Pancreas (tissue), 10 donors: ENCODE measurements at places on chromosomes 5 and 9. TPM values are rescaled to one million over a fixed set of nuclear protein-coding genes. Genes with fewer than 3 reads are reported as not detected.

- no peak for DNase-seq
These were observed 421.1 kb upstream of the FTMT start for GRCh38 chr5:121430538-121430937.

DNA sequence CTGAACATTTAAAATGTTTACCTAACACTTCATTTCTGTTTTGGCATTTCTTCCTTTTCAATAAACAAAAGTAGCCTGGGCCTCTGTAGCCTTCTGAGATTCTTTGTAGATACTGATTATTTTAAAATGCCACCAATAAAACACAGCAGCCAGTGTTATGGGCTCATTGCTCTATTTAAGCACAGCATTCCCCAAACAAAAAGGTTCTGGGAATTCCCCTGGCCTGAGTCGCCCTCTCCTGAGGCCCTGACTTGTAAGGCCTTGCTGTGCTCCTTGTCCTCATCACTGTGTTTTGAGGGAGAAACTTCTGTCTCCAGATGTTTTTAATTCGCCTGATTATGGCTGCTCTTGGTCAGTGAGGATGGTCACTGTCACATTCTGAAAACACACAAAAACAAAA, 33.0 kb upstream of the CTXN3 start:
- no peak for DNase-seq

DNA sequence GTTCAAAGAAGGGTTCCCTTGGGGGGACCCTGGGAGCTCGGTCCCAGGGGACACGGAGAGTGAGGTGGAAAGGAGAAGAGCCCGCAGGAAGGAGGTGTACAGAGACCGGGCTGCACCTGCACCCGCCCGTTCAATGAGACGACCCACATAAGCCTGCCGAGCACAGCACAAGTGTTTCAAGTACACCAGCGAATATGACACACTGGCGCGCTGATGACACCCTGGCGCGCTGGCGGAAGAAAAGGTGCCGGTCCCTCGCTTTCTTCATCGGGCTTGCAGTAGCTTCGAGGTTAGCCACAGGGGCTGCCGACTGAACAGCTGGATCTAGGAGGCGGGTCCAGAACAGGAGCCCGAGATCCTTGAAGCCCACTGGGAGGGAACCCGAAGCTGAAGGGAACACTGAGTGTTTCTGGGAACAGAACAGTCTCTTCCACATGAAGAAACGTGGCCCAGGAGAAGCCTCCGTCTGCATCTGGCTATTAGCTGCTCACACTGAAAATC, 1.4 kb downstream of the TBC1D9B start:
- DNase-seq = no peak

- DNase-seq = no peak
These were observed 140.8 kb downstream of the BARX1 start for GRCh38 chr9:93814077-93814956.

GRCh38 chr9:104843644-104844240, 79.8 kb downstream of the NIPSNAP3B start:
- no peak for DNase-seq

GRCh38 chr5:751496-751895, 33.0 kb downstream of the ZDHHC11B start:
- peak; percentile 6 for DNase-seq

- DNase-seq = no peak
These were observed 6.9 kb downstream of the PLPP7 start for GRCh38 chr9:131296460-131296859.

DNA sequence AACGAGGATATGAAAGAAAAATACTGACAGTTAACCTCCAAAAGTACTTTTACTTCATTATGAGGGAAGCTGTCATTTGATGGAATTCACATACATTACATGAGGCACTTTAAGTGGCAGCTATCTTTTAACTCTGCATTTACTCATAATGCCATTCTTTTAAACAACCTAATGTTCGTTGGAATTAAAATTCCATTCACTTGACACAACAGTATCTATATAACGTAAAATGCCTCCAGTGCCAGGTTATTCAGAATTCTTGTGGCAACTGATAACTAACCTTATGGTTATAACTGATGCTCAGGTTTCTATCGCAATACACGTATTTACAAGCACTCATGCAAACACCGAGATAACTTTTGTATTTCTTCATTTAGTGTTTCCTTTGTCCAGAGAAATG, 376.9 kb upstream of the GRAMD2B start:
- DNase-seq = no peak

DNA sequence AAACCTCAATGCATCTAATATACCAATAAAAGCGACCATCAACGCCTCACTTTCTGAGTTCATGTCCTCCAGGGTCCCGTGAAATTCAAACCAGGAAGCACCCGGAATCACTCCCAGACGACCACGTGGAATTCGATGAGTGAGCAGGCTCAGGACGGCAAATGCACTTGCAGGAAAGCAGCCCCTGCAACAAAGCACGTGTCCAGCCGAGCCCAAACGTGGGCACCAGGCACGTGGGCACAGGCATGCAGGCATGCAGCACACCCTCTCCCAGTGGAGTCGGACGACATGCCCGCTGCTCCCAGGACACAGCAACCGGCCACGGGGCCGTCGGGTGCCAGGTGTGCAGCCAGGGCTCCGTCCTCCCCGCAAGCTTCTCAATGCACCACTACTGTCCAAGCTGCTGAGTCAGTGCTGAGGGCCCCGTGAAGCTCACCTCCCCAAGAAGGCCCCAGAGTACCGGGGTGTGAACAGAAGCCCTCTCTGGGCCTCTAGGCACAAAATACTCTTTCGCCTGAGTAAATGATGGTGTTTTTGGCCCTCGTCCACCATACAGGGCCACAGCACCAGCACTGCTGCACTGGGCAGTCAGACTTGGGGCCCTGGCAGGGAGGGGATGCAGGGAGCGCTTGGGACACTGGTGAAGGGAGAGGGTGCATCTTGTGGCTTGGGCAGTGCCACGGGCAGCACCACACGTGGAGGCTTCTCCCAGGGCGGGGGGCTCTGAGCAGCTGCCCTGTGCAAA, 87.6 kb downstream of the VAV2 start:
- DNase-seq = no peak

DNA sequence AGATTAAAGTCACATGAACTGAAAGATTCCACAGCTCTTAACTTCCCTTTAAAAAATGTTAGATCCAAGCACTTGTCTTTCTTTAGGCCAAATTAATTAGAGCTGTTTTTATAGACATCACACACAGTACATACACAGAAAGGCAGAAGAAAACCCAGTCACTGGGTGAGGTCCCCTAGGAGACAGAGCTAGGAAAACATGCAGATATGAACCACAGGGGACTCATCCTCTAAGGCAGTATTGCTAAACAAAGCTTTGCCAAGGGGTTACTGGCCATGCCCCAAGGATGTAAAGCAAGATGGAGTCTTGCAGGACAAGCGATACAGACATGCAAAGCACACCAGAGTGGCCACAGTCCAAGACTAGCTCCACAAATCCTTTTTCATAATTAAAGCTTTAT, 227.0 kb downstream of the SEMA6A start:
- no peak for DNase-seq

DNA sequence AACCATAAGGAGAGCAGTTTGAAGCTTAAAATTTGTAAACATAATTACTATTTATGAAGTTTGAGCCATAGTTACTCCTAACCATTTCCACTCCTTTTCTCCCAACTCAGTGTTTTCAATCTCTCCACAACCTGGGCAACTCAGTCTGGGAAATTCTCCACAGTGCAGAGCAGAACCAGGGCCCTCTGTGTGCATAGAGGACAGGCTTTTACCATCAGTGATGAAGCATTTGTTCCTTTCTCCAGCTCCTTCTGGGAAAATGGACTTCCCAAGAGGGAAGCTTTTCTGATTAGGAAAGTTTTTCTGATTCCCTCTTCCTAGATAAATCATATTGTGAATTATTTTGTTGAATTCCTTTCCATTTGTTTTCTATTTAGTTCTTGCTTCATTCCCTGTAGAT, 132.3 kb upstream of the MPDZ start:
- DNase-seq = no peak

DNA sequence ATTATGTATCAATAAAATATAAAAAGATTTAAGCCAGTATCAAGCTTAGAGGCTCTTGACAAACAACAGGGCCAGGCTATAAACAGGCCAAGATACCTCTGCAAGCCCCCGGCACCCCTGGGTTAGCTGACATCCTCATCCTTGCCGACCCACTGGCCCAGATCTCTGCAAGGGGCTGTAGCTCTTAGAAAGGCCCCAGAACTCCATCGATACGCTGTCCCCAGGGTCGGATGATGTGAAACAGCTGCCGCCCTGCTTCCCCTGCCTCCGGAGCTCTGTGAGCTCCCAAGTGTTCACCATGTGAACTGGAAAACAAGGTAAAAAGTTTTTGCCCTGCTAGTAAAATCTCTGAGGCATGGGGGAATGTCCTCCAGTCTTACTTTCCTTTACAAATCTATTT, 20.1 kb downstream of the SH3PXD2B start:
- no peak for DNase-seq

DNA sequence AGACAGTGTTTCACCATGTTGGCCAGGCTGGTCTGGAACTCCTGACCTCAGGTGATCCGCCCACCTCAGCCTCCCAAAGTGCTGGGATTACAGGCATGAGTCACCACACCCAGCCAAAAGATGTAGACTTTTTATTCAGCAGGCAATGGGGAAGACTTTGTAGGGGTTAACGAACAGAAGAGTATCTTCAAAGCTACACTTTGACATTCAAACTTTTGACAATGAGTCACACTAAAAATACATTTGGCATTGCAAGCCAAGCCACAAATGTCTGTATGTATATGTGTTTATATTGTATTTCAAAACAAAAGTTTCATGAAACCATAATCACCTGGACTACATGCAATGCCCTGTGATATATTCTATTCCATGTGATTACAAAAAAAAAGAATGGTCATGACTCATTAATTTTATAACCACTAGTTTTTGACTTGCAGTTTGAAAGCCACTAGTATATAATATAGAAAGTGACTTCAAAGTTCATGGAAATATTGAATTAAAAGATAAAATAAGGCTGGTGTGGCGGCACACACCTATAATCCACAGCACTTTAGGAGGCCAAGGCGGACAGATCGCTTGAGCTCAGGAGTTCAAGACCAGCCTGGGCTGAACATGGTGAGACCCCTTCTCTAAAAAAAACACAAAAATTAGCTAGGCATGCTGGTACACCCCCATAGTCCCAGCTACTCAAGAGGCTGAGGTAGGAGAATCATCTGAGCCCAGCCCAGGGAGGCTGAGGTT, 8.3 kb downstream of the DIMT1 start:
- no peak for DNase-seq

Gene LCN12
- total RNA-seq = 3.2 TPM

Gene RNF224
- not detected for total RNA-seq

Gene FBP1
- 30.8 TPM for total RNA-seq

Gene TAF1L
- not detected for total RNA-seq
